ENCODE measurements at places on chromosomes 5 and 9. TPM values are rescaled to one million over a fixed set of nuclear protein-coding genes. Genes with fewer than 3 reads are reported as not detected.

The CCL19 gene
- not detected for total RNA-seq

The CENPK gene
- 5.5 TPM for total RNA-seq

The NEURL1B gene
- total RNA-seq: 1.1 TPM

The SV2C gene
- total RNA-seq: not detected

The SH3TC2 gene
- 8.7 TPM for total RNA-seq

The BARX1 gene
- not detected for total RNA-seq

The IL3 gene
- not detected for total RNA-seq

The GABRA1 gene
- not detected for total RNA-seq

The RNF183 gene
- not detected for total RNA-seq

The PCDHGA6 gene
- total RNA-seq: 2.3 TPM

The ACTBL2 gene
- 0.23 TPM for total RNA-seq

The TMEM267 gene
- 9.4 TPM for total RNA-seq
